Cardiac muscle cell (in vitro differentiated cells and primary cell): ENCODE measurements at places on chromosomes 13 and 19. TPM values are rescaled to one million over a fixed set of nuclear protein-coding genes. Genes with fewer than 3 reads are reported as not detected.

- DNase-seq: no peak
Observed at GRCh38 chr13:112175162-112176075, 108.5 kb downstream of the SOX1 start.

GRCh38 chr13:99124794-99125316, 75.8 kb upstream of the UBAC2 start:
- DNase-seq: no peak

DNA sequence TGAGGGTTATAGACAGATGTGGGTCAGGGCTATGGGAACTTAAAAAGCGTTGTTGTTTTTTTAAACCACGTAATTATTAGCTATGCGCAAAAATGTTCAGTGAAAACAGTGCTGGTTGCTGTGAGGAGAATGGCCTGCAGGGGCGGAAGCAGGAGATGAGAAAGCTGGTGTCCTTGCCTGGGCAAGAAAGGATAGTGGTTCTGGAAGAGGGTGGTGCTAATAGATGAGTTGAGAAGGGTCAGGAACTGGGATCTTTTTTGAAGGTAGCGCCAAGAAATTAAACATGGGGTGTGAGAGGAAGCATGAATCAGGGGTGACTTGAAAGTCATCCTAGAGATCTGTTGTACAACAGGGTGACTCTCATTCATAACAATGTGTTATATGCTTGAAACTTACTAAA, 4.8 kb upstream of the SMG9 start:
- DNase-seq: no peak

Gene EPSTI1
- polyA plus RNA-seq: 11.1 and 11.9 TPM in 2 replicates

DNA sequence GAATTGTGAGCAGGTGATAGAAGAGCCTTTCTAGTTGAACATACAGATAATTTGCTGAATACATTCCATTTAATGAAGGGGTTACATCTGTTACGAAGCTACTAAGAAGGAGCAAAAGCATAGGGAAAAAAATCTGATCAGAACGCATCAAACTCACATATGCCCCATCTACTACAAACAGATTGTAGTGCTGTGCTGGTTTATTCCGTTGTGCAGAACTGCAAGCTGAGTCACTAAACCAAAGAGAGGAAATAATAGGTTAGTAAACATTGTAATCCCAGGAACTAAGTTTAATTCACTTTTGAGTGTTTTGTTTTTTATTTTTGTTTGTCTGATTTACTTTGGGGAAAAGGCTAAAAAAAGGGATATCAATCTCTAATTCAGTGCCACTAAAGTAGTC, 136.3 kb downstream of the CDK8 start:
- DNase-seq: no peak

DNA sequence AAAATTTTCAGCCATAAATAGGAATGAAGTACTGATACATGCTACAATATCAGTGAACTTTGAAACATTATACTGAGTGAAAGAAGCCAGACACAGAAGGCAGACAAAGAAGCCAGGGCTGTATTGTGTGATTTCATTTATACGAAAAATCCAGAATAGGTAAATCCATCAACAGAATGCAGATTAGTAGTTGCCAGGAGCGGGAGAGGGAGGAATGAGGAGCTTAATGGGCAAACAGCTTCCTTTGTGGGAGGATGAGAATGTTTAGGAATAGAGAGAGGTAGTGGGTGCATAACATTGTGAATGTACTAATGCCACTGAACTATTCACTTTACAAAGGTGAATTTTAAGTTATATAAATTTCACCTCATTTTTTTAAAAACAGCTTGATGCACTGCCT, 103.3 kb upstream of the SERTM1 start:
- no peak for DNase-seq

GRCh38 chr19:41161903-41162302, 31.1 kb upstream of the CYP2S1 start:
- DNase-seq: no peak

GRCh38 chr19:1590641-1591397, 1.8 kb downstream of the MBD3 start:
- DNase-seq: peak; percentile 31

Gene RDH8
- polyA plus RNA-seq: not detected in 2 replicates

Gene PRR19
- polyA plus RNA-seq: 0.16 and 2.9 TPM in 2 replicates

DNA sequence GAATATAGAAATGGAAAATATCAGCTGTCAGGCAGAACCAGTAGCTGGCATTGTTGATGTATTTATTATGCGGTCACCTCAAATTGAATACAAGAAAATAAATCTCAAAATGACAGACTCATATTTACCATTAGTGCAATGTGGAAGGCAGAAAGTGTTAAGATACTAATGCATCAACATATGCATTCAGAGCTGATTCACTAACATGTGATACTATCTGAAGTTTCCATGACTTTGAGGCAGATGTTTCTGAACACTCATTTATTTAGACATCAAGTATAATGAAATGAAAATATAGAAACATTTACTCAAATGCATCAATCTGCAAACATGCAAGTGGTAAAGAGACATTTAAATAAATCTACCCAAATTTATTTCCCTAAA, 474.2 kb upstream of the SLC10A2 start:
- no peak for DNase-seq

- DNase-seq: no peak
Observed at GRCh38 chr13:113996912-113997745, 23.3 kb upstream of the C13orf46 start.

Gene PTGER1
- polyA plus RNA-seq: 0.36 and 0.75 TPM in 2 replicates

- DNase-seq: peak; percentile 77
Observed at GRCh38 chr19:801861-802497, 4.7 kb downstream of the PTBP1 start.
